ENCODE measurements at places on chromosomes 6 and 20.

DNA sequence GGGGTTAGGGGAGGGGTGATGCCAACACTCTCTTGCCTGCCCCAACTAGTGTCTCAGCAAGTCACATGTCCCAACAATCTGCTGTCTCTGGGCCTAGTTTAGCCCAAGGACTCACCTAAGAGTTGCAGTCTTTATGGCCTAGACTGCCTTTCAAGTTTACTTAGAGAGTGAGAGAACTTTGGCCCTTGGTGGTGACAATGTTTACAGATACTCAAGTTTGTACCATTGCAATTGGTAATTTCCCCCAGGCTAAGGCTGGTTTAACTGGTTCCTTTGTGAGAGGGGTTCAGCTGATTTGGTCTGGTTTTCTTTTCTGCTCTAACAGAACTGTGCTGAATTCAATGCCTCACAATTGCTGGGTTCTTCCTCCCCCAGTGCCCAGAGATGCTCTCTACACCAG is 1279.9 kb upstream of the EYS start:
- no peak for DNase-seq

GRCh38 chr6:131782764-131783163 is 25.1 kb upstream of the ENPP1 start:
- no peak for DNase-seq

- DNase-seq = no peak
Observed at GRCh38 chr6:86780923-86781322, 156.4 kb upstream of the HTR1E start.

- no peak for DNase-seq
Observed at GRCh38 chr6:44415449-44415848, 27.9 kb downstream of the CDC5L start.

- no peak for DNase-seq
Observed at GRCh38 chr6:30325150-30325872, 1.4 kb upstream of the TRIM39 start.

GRCh38 chr20:35662551-35662950 is 2.1 kb downstream of the CPNE1 start:
- no peak for DNase-seq

DNA sequence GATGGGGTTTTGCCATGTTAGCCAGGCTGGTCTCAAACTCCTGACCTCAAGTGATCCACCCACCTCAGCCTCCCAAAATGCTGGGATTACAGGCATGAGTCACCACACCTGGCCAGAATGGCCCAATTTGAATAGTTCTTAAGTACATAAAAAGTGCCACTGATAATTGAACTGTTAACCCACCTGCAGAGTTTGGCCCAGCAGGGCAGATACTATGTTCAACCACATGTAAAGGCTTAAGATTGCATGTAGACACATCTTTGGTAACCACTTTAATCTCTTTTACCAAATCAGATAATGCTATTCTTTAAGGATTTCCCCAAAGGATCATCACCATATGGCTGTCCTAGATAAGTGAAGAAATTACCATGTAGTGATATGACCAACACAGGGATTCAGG is 21.3 kb upstream of the SGK1 start:
- DNase-seq = no peak

GRCh38 chr6:154289818-154290508 is 66.6 kb downstream of the IPCEF1 start:
- DNase-seq = no peak

GRCh38 chr20:37327748-37328147 is 18.2 kb upstream of the SRC start:
- DNase-seq = no peak

- no peak for DNase-seq
Observed at GRCh38 chr20:20611167-20611566, 101.3 kb downstream of the RALGAPA2 start.

DNA sequence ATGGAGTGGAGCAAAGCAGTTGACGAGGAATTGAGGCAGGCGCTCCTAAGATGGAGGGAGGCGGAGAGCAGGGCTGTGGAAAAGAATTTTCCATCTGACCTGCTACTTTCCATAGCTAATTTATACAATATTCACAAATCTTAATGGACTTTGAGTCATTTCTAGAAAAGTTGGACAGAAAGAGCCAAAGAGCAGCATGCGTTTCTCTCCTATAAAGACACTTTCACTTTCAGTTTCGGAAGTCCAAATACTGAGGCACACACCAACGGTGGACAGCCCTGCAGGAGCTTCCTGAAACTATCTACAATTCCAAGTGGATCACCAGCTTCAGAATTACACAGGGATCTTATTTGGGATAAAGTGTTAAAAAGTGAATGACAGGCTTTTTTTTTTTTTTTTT is 43.5 kb downstream of the PANK2 start:
- no peak for DNase-seq

DNA sequence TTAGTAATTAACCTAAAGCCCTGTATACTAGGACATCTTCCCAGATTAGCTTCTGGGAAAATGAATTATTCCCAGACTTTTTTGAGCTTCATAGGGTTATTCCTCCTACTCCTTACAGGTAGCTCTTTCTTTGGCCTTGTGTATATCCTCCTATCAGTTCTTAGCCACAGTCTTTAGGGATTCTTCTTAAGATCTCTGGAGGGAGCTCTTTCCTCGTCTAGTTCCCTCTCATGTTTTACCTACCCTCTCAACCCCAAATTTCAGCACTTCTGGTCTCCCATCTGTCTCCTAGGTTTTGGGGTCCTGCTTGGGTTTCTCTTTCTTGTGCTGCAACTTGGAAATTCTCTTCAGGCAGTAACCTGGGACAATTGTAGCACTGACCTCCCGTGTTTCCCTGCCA is 46.4 kb upstream of the SLC35B3 start:
- DNase-seq = peak; percentile 3

DNA sequence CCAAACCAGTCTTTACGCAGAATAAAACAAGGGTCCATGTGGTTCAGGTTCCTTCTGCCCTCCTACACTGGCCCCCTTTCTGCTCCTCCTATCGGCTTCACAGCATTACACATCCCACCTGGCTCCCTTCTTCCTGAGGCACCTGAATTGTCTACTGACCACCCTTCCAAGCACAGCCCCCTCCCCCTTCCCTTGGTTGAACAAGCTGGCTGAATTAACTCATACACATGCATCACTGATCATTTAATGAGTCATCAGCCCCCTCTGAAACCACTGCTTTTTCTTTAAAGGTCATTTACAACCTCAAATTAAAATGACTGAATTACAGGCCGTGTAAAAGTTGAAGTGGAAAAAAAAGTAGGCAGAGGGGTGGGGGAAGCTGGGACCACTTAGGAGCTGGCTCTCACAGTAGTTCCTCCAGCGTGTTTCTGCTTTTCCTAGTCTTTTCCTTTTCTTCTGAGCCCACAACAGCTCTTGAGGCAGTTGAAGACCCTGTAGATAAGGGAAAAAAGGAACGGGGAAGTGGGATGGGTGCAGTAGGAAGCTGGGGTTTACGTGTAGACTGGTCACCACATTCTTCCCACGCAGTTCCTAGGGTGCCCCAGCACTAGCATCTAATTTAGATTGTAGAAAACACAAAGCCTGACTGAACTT is 67.6 kb downstream of the FYN start:
- DNase-seq = no peak

DNA sequence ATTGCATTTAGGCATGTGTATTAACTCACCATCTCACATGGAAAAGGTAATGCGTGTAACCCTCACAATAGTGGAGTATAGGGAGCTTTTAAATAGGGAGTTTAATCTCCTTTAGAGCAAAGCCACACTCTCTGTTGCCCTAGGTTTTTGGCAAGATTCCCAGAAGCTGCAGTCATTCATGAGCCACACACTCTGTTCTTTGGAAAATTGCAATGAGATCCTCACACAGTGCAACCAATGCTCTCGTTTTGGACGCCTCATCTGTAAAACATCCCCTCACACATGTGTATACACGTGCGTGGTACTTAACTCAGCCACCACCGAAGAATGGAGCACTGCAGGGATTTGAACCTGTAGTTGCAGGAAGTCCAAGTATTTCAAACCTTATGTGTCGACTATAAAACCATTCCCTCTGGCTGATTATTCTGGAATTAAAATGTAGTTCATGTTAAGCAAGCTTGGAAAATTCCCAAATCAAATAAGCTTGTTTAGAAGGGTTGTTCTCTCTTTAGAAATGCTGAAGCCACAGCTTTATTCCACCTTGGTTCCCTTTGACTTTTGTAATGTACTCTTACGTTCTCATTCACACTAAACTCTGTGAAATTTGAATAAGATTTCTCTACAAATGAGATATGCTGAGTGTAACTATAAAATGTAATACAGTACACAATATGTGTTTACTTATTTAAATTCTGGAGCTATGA is 489.8 kb upstream of the MANEA start:
- peak; percentile 53 for DNase-seq

DNA sequence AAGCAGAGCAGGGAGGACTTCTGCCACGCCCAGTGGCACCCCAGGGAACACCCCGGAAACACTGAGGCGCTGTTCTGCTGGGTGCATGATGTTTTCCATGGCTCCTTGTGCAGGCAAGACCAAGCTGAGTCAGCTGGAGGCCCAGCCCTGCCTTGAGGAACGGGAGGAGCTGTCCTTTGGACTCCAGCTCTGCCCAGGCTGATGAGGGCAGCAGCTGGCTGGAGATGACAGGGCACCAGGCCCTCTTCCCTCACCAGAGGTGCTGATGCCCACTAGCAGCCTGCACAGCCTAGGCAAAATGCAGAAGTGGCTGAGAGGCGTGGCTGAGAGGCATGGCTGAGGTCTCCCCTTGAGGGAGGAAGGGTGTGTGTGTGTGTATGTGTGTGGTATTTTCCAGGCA is 2.4 kb downstream of the C6orf132 start:
- DNase-seq = no peak

DNA sequence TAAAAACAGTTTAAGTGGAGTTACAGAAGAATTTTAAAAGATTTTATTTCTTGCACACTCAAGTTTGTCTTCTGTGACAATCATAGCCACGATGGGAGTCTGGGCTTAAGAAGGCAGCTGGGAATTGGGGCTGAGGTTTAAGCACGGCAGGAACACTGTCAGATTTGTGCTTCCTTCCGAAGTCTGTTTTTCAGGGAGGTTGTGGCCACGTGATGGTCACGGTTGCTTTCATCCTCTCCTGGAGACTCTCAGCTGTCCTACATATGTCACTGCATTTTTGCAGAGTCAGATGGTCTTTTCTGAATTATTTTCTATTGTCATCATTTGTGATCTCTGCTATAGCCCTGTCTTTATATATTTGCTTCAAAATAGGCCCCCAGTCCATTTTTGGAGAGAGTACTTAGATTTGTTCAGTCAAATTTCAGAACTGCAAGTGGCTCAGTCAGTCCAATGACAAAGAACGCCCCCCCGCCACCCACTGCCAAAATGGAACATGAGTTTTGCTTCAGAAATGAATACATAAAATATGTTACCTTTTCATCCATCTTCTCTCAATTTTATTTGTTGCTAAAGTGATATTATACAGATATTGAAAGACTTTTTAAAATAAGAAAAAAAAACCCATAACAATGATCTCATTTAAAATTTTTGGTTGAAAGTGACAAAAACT is 111.8 kb upstream of the ZFP64 start:
- no peak for DNase-seq

- DNase-seq = no peak
Observed at GRCh38 chr6:66264376-66264775, 557.4 kb upstream of the EYS start.

DNA sequence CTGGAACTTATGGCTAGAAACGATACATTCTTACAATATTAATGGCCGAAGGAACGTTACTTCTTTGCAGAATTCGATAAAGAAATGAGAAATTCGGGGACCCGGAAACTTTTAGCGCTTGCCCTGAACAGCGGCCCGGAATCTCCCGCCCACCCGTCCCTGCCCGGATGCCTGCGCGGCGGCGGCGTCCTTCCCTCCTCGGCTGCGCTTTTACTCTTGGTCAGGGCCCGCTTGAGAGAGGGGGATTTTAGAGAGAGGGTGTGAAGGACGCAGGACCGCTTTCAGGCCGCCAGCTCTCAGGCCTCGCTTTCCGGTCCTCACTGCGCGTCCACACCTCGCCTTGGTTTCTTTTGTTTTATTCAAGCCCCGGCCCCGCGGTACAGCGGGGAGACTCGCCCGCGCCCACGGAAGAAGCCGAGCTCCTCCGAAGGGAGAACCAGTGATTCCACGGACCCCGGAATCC is 243.7 kb downstream of the ARID1B start:
- no peak for DNase-seq

DNA sequence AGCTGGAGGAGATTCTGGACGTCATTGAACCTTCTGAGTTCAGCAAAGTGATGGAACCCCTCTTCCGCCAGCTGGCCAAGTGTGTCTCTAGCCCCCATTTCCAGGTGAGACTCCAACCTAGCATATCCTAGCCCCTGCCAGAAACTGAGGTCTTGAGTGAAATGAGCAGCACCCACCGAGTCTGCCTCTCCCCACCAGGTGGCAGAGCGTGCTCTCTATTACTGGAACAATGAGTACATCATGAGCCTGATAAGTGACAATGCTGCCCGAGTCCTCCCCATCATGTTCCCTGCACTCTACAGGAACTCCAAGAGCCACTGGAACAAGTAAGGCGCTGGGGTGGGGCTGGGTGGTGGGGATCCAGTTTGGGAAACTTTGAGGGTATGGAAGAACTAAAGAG is 4.6 kb downstream of the MEA1 start:
- no peak for DNase-seq

GRCh38 chr20:5402903-5403531 is 86.3 kb upstream of the PROKR2 start:
- DNase-seq = no peak

DNA sequence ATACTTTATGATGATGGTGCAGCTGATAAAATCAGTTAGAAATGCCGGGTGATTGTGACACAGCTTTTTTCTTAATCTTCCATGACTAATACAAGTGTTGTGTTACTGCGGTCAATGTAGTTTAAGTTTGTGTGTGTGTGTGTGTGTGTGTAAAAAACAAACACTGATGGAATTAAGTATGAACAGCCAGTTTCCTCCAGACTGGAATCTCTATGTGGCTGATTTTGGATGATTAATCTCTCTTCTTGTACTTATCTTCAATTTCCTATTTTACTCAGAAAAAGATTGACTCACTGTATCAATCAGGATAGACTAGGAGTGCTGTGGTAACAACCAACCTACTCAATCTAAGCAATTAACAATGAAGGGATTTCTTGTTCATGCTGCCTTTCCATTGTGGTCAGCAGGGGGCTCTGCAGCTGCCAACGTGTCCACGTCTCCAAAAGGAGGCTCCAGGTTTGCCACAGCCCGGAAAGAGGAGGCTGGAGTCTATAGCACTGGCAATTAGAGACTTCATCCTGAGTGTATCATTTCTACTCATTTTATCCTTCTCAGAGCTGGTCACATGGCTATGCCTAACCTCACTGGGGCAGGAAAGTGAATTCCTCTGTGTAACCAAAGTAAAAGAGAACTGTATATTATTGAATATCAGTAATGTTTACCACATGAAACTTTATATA is 107.7 kb downstream of the CD109 start:
- DNase-seq = peak; percentile 24
